D721Med (cell line): ENCODE measurements at places on chromosomes 5 and 9.

- no peak for DNase-seq
These were observed 55.4 kb downstream of the FXN start for GRCh38 chr9:69090946-69091345.

DNA sequence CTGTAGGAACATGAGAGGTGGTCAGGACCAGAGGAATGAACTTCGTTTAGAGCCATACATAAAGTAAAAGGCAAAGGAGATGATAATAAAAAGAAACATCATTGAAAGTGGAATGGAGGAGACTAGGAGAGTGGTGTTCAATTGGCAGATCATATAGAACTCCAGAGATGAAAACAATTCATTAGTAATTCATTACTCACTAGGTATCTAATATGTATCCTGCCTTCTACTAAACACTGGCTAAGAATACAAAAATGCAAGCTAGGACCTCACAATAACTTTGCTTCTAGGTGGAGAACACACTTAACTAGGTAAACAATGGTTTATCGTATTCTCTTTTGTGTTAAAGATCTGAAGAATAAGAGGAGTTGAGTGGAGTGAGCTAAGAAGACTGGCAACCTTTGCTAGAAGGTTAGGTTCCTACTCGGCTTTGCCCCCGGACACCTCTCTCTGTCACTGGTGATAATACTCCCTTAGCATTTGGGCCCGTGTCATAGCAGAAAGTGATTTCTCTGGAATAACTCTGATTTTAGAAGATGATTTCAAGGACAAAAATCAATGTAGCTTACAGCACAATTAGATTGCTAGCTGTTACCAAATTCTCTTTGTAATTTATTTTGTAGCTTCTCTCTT lies 88.6 kb upstream of the IFNE start:
- no peak for DNase-seq

- DNase-seq, result no peak
These were observed 157.5 kb upstream of the SHB start for GRCh38 chr9:38226491-38226951.

DNA sequence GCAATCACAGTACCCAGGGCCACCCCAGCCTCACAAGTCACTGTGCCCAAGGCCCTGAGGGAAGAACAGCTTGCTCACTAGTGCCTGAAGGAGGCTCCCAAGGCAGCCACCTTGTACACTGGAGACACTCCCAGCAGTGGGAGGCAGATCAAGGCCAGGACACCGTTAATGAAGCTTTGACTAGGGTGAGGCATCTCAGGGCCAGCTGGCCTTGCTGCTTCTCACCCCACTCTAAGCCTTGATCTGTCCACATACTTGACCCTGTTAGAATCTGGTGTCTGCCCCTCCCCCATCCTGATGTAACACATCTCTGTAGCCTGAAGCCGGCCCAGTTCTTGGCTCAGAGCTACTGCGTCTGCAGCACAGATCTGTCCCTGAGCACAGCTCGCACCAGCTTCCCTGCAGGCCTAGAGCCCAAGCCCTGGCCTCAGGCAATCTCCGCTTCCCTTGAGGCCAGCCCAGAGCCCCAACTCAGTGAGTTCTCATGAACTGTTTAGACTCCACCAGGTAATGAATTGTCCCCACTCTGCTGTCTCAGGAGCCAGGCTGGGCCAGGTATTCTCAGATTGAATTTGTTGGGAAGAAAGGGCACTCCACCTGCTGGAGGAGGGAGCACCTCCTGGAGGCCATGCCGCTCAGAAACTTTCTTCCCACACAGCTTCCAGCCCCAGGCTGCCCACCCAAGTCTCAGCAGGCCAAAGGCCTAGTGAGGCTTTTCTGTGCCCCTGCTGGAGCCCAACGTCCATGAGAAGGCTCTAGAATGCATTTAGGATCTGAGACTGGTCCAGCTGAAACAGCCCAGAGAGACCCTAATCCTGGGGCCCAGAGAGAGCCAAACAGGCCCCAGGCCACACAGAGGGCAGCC lies 13.4 kb upstream of the JADE2 start:
- no peak for DNase-seq

DNA sequence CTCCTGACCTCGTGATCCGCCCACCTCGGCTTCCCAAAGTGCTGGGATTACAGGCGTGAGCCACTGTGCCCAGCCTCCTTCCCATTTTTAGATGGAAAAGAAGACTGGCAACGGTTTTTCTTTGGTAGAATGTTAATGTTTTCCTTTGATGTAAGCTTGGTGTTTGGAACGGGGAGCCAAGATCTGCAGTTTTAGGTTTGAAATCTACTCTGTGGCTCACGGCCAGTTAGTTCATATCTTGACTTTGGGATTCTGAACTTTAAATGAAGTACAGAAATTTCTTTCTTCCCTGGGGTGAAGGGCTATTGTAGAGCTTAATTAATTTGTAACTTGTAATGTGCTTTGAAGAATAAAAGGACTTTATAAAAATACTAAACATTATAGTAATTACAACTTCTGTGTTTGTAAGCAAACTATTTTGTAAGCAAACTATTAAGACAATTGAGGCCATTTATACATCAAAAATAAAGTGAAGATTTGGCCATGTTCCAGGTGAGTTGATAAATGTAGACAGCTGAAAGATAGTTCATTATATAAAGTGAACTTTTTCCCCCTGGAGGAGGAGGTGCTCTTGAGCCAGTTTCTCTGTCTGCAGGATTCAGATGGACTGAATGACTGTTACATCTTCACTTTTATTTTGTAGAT lies 117.1 kb upstream of the TUT7 start:
- DNase-seq, result no peak

DNA sequence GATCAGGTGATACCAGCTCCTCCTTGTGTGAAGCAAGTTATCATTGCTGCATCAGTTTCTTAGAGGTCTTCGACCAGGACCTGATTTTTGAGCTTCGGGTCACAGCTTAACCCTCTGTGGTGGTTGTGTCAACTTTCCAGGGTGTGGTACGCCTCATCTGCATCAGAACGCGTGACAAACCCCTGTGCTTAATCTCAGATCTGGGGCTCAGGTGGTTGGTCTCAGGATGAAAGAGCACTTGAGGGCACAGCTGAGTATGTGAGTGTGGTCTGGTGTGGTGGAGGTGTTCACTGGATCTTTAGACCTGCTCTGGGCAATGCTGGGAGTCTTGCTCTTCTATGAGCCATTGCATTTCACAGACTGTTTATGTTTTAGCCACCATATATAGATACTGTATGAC lies 64.1 kb downstream of the OSTF1 start:
- DNase-seq, result no peak
